Large intestine (tissue), 12 donors: ENCODE measurements at places on chromosomes 6 and 20.

GRCh38 chr6:56572788-56573471, 69.8 kb downstream of the DST start:
- no peak for DNase-seq

- no peak for DNase-seq
Observed at GRCh38 chr6:89239338-89239737, 22.2 kb upstream of the GABRR1 start.

- DNase-seq, result no peak
Observed at GRCh38 chr6:21748343-21749056, 154.9 kb downstream of the SOX4 start.

DNA sequence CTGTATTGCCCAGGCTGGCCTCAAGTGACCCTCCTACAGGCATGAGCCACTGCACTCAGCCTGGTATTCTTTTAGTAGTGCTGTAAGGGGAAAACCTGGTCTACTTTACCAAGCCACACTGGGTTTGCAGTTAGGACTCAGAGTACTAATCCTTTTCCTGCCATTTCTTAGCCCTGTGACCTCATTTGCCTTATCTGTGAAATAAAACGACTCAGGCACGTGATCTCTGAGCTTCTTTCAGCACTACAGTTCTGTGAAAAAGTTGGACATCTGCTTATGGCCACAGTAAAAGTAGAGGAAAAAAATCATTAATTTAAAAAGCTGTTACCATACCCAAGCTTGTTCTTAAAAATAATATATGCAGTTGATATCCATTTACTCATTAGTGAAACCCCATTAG, 1007.5 kb downstream of the KIF16B start:
- peak; percentile 67 for DNase-seq
